ENCODE measurements at places on chromosomes 12 and 14.

- no peak for DNase-seq
Observed at GRCh38 chr14:89401761-89402160, 15.3 kb downstream of the FOXN3 start.

GRCh38 chr14:101200650-101201516 lies 297.4 kb upstream of the RTL1 start:
- no peak for DNase-seq

GRCh38 chr14:65731933-65732506 lies 319.5 kb downstream of the FUT8 start:
- DNase-seq = no peak

DNA sequence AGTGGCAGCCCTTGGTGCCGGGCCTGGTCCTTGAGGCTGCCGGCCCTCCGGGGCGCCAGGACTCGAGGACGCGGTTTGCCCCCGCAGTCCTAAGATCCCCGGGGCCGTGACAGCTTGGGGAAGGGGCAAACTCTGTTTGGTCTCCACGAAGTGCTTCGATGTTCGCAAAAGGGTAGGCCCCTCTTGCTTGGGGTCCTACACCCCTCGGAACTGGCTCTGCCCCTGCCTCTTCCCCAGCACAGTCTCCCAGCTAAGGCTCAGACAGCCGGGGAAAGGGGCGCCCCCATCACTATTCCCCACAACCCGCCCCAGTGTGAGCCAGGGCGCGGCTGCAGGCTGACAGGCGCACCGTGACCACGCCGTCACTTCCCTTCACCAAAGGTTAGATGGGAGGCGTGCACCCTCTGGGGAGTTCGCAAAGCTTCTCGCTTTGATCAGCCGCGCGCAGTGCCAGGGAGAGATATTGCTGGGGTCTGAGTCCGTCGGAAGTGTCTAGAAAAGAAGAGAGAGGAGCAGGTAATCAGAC lies 7.2 kb upstream of the OTX2 start:
- DNase-seq = no peak

GRCh38 chr12:102638777-102639176 lies 158.4 kb upstream of the IGF1 start:
- DNase-seq = peak; percentile 63

DNA sequence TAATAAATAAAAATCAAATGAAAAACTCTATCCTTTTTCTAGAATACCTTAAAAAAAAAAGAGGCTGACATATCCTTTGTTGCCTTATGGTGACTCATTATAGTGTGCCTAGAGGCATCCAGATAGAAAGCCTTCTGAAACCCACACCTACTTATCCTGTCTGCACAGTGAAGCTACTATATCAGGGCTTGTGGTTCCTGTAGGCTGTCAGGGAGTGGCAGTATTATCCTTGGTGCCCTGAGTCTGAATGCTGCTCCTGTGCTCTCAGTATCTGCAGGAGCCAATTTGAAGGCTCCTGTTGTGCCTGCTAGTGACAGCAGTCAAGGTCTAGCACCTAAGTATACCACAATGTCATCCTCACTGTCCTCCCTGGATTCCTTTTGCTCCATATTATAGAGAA lies 168.4 kb upstream of the AVPR1A start:
- DNase-seq = no peak

- peak; percentile 89 for DNase-seq
Observed at GRCh38 chr14:100108840-100109593, 43.8 kb downstream of the EVL start.

GRCh38 chr14:92665661-92666110 lies 82.7 kb downstream of the LGMN start:
- DNase-seq = no peak

GRCh38 chr14:67358924-67359774 lies 455 bp downstream of the ATP6V1D start:
- no peak for DNase-seq

GRCh38 chr12:76449016-76449415 lies 100.8 kb upstream of the BBS10 start:
- DNase-seq = no peak

- peak; percentile 65 for DNase-seq
Observed at GRCh38 chr12:63918800-63919300, 74.3 kb downstream of the SRGAP1 start.

GRCh38 chr14:100524933-100525243 lies 62.3 kb downstream of the BEGAIN start:
- DNase-seq = no peak

DNA sequence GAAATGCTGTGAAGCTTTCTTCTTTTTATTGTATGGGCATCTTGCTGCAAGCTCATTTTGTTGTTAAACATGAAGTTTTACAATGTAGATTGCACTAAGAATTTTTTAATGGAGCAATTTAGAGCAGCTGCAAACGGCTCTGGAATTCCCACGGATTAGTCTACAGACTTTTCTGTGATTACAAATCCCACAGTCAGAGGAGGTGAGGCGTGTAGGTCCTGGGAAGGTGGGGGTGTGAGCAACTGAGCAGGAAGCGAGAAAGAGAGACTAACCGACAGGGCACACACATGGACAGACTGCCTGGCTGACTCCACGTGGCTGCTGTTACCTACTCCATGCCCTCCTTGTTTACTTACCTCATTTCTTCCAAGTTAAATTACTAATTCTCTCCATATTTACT lies 348.5 kb downstream of the NPAS3 start:
- DNase-seq = no peak

DNA sequence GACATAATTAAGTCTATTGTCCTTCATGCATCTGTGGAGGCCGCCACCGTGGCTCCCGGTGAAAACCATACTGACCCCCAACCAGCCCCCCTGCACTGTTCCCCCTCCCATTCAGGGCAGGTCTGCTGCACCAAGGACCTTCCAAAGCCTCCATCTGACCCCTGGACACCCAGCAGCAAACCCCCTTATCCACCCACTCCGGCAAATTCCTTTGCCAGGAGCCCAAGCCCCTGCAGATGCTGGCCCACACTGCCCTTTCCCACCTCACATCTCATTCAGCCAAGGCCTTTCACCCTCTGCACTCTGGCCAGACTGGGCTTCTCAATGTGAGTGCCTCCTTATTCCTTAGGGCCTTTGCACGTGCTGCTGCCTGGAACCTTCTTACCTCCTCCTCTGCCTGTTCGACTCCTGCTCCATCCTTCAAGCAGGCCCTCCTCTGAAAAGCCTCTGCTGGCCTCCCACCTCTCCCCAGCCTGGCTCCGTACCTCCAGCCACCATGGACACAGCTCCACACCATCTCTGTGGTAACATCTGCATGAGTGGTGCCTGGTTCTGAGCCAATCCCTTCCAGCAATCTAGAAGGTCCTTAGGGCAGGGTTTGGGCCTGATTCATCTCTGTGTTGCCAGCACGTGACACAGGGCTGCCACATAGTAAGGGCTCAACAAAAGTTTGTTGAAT lies 230.7 kb downstream of the BCL11B start:
- no peak for DNase-seq

GRCh38 chr12:67112586-67112985 lies 156.6 kb upstream of the CAND1 start:
- DNase-seq = no peak

- DNase-seq = no peak
Observed at GRCh38 chr14:70033116-70033515, 153.9 kb downstream of the SMOC1 start.

GRCh38 chr12:65895759-65896656 lies 71.7 kb downstream of the HMGA2 start:
- DNase-seq = peak; percentile 69

- DNase-seq = no peak
Observed at GRCh38 chr12:108764540-108765288, 33.4 kb upstream of the CORO1C start.

GRCh38 chr14:102279688-102280348 lies 25.1 kb downstream of the MOK start:
- peak; percentile 90 for DNase-seq

DNA sequence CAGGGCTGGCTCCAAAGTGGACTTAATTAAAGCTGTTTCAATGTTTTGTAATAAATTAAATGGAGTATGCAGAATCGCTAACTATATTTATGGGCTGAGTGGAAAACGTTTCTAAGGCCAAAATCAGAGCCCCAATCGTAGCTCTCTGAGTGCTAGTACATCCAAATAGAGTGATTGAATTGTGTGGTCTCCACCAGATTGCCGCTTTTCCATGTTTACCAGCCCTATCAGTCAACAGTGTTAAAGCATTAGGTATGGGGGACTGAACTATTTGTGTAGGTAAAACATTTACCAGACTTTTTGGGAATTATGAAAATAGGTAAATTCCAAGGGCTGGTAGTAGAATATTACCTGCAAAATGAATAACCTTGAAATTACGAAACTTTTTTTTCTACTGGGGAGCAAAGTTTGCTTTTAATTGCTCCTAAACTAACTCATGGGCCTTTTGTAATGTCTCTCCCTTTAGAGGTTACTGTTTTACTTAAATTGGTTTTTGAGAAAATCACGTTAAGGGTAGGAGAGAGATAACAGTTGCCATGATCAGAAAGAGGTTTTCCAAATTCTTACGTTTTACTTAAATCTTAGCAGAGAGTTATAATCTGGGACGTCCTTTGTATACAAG lies 28.0 kb upstream of the METAP2 start:
- peak; percentile 69 for DNase-seq

GRCh38 chr14:56185992-56186391 lies 67.8 kb downstream of the PELI2 start:
- DNase-seq = no peak

DNA sequence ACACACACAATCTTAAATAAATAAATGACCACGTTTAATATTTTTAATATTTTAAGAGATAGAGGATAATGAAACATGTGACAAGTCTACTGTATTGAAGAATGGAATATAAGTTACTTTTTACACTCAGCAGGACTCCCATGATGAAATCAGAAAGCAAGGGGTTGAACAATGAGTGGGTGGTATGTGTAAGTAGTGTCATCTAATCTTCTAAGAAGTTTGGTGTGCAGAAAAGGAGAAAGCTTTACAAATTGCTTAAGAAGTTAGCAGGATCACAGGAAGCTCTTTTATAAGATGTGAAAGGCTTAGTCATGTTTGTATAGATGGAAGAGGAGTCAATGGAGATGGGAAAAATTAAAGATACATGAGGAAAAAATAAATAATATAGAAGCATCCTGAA lies 47.8 kb downstream of the SLC15A5 start:
- DNase-seq = no peak

DNA sequence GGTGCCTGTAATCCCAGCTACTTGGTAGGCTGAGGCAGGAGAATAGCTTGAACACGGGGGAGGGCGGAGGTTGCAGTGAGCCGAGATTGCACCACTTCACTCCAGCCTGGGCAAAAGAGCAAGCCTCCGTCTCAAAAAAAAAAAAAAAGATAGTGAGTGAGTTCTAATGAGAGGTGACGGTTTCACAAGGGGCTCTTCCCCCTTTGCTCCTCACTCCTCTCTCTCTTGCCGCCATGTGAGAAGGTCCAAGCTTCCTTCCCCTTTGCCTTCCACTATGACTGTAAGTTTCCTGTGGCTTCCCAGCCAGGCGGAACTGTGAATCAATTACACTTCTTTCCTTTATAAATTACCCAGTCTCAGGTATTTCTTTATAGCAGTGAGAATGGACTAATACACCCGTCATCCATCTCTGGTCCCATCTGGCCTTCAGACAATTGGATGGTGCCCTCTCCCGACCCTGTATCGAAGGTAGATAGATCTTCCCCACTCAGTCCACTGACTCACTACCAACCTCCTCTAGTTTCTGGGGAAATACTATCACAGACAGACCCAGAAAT lies 27.0 kb upstream of the RCOR1 start:
- no peak for DNase-seq

DNA sequence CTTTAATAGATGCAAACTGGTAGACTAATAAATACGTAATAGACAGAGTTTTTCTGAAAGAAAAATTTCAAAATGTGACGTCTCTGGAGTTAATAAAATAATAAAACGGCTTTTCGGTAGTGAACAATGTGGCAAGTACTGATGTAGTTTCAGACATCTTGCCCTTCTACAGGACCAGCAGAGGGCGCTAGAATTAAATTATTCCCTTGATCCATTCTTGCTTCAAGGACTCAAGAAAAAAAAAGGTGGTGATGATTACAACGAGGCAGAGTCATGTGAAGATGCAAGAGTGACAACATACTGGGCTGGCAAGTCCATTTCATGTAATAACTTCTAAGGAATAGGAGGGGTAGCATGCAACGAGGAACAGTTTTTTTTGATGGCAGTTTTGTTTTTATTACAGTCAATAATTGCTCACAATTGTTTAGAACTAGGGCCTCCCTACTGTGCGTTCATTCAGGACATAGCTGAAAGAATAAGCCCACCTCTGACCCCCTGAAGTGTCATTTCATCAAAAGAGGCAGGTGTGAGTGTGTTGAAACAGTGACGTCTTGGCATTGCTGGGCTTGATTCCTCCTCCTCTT lies 101.0 kb upstream of the GZMB start:
- peak; percentile 9 for DNase-seq

- DNase-seq = peak; percentile 86
Observed at GRCh38 chr14:99270458-99271220, 1.4 kb downstream of the BCL11B start.

DNA sequence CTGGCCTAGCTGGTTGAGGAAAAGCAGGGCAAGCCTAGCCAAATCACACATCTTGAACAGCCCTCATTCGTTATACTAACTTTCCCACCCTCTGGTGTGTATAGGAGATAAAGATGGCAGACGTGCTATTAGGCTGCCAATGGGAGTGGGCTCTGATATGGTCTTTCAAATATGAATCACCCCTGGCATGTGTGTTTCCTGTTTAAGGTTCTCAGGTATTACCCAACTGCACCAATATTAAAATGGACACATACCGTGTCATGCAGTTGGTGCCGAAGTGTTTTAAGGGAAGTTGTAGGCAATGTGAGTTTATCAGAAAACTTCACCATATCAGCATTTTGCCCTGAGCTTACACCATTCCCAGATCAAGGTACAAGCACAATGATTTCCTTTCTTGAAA lies 33.4 kb downstream of the CHST11 start:
- peak; percentile 13 for DNase-seq

- no peak for DNase-seq
Observed at GRCh38 chr12:109010259-109010658, 10.6 kb downstream of the SVOP start.

DNA sequence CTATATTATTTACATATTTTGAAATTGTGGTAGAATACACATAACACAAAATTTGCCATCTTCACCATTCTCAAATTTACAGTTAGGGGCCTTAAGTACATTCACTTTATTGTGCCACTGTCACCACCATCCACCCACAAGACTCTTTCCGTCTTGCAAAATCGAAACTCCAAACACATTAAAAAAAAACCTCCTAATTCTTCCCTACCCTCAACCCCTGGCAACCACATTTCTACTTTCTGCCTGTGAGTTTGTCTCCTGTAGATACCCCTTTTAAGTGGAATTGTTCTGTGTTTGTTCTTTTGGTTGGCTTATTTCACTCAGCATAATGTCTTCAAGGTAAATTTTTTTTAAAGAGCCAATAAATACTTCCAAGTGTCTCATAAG lies 31.6 kb upstream of the AMIGO2 start:
- no peak for DNase-seq

- peak; percentile 42 for DNase-seq
Observed at GRCh38 chr12:110531741-110532333, 29.7 kb downstream of the RAD9B start.

GRCh38 chr12:128026696-128027574 lies 240.0 kb upstream of the TMEM132C start:
- DNase-seq = no peak

- no peak for DNase-seq
Observed at GRCh38 chr12:95690861-95691635, 99.5 kb downstream of the NTN4 start.

Measured in osteoblast (primary cell).